ENCODE measurements at places on chromosomes 11 and 22.

DNA sequence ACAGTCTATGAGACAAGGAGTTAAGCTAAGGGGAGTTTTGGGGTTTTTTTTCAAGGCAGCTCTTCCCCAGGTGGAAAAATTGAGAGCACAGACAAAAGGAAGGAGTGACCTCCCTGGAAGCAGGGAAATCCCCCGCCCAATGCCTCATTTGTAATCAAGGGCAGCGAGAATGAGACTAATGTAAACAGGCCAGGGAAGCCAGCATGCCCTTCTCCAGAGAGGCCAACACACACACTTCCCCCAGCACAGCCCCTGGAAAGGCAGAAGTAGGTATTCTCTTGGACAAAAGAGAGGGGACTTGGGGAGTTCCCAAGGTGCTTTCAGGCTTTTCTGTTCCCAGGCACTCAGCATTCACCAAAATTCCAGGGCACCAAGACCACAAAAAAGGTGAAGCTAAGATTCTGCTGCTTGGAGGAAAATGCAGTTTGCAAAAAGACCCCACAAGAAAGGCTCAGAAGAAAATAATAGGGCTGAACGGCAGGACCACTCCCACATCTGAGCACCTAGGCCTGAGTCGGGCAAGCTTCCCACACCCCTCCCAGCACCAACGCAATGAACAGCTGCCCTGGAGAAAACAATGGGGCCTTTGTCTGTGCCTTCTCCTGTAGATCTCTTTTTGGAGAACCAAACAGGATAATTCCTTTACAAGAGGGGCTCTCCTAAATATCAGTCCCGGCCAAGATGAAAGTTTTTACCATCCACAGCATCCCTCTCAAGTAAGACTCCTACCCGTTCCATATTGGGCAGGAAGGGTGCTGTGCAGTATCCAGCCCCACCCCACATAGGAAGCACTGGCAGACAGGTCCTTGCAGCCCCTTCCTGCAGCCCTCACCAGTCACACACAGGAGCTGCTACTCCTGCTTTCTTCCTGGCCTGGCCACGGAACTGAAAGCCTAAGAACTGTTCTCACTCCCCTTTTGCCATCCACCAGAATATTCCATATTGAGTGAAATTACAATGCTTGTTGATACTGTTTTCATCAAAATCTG is 70.7 kb upstream of the AKIP1 start:
- DNase-seq = no peak

GRCh38 chr11:67496113-67496512 is 9.1 kb downstream of the PITPNM1 start:
- no peak for DNase-seq

DNA sequence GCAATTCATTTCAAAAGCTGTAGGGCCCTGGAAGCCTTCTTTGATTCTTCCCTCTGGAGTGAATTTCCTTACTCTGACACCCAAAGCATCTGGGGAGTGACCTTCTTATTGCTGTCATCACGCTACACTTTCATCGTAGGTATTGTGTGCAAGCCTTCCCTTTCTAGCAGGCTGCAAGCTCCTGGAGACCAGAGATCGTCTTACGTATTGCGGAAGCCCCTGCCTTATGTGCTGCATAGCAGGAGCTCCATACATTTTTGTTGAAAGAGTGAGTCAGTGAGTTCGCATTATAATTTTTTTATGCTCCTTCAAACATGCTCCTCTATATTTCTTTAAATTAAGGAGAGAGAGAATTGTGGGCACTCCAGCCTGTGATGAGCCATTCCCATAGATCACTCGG is 21.2 kb upstream of the TMEM218 start:
- no peak for DNase-seq

- no peak for DNase-seq
Observed at GRCh38 chr22:50523806-50524675, 1.4 kb downstream of the SCO2 start.

DNA sequence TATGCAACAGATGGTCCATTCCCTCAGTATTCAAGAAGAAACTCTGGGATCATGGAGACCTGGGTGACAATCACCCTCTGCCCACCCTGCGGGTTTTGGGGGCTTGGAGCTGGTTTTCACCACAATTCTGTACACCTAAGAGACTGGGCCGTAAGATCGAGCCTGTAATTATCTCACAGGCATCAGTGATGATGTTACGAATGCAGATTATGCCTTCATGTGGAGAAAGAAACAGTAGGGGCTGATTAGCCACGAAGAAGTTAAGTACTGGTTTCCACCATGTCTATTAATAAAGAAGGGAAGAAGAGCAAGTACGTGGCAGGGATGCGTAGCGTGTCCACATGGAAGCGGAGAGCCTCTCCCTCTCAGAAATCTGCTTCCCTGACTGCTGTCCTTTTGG is 5.3 kb upstream of the EFCAB6 start:
- DNase-seq = no peak

- no peak for DNase-seq
Observed at GRCh38 chr11:29135504-29135903, 881.3 kb downstream of the KCNA4 start.

DNA sequence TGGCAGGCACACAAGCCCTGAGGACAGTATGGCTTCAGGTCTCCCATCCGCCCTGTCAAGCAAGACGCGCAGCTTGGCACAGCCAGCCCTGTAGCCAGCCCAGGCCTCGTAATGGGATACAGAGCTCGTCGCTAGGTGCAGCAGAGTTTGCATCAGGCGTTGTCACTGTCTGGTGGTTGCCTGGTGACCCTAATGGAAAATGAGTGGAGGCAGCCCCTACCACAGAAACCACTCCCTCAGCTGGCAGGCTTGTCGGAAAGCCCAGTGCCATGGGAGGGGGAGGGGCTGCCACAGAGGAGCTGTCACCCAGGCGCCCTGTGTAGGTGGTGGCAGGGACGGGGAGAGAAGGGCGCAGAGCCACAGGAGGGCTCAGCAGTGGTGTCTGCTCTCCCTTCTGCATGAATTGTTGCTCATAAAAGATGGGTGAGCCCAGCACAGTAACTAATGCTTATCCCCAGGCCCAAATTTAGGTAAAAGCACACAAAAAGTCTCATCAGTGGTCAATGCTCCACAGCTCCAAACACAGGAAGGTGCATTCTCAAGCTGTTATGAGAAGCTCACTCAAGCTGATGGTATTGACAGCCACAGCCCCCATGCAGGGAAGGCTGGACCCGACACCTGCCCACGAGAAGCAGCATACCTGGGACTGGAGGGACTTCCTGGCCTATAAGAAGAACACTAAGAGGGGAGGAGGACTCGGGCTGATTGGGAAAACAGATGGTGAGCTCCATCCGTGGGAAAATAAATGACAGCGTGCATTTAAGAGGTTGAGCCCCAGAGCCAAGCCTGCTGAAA is 164.6 kb downstream of the ETS1 start:
- DNase-seq = peak; percentile 88

GRCh38 chr11:2447951-2448650 is 3.3 kb downstream of the KCNQ1 start:
- DNase-seq = no peak

DNA sequence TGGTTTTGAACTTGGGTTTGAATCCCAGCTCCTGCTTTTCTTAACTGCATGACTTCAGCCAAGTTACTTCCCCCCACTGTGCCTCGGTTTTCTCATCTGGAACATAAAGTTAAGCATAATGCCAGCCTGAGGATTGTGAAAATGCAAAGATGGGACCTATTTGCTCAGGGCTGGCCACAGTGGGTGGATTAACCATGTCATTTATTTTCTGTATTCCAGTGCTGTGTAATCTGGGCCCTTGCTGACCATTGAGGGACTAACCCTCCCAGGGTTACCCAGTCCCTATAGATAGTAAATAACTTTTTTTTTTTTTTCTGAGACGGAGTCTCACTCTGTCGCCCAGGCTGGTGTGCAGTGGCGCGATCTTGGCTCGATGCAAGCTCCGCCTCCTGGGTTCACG is 1.5 kb upstream of the VPREB3 start:
- DNase-seq = no peak

DNA sequence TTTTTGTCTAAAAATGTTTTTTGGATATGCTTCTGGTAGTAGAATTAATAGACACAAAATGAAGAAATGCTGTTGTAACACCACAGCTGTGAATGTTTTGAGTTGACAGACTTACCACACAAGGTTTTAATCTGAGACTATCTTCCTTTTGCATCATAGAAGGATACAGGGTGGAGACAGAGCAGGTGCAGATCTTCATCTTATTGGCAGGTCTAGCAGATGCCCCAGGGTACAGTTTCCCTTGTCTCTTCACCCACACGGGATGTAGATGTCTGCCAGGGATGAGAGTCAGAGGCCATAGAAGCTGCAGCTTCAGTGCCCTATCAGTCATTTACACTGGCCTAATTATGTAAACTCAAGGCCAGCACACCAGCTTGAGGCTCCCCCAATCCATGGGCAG is 985 bp downstream of the OOSP3 start:
- DNase-seq = no peak

- DNase-seq = no peak
Observed at GRCh38 chr22:27692243-27692642, 109.3 kb downstream of the MN1 start.

DNA sequence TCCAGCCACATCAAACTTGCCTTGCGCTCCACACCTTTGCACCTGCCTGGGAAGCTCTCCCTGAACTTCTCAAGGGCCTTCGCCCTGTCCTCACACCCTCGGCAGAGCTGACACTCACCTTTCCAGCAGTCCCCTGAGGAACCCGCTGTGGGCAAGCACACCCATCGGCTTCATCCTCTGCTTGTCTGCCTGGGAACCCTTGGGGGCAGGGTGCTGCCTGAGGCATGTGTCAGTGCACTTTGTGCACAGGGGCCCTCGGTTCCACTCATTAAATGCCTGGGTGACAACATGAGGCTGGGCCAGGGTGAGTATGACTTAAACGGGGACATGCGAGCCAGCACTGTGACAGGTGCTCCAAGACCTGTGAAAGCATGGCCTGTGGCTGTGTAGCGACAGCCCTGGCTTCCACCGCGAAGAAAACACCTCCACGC is 2.6 kb upstream of the LRFN4 start:
- no peak for DNase-seq

GRCh38 chr11:114297806-114298709 is 1.9 kb downstream of the NNMT start:
- DNase-seq = no peak

DNA sequence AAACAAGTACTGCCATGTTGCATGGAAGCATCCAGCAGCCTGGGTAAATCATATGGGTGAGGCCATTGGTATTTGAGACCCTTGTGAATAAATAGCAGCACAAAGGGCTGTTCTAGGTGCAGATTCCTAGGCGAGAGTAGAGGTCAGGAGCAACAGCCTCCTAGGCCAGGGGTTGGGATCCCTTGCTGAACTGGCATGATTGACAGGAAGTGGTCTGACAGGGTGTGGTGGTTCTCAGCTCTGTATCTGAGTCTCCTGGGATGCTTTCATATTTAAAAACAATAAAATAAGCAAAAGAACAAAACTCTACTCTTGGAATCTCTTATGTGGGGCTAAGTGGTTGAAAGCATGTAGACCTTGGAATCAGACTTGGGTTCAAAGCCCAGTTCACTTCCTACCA is 35.8 kb downstream of the INSC start:
- DNase-seq = no peak

- no peak for DNase-seq
Observed at GRCh38 chr11:116255321-116255953, 517.4 kb downstream of the BUD13 start.

GRCh38 chr11:62707277-62707861 is at the start of the genes BSCL2 and GNG3:
BSCL2 (minus strand) TSS chr11:62707424; CDS start chr11:62707195, 229 bp downstream.
GNG3 (plus strand) TSS chr11:62707676; CDS start chr11:62708296, 620 bp downstream.
- DNase-seq = no peak

DNA sequence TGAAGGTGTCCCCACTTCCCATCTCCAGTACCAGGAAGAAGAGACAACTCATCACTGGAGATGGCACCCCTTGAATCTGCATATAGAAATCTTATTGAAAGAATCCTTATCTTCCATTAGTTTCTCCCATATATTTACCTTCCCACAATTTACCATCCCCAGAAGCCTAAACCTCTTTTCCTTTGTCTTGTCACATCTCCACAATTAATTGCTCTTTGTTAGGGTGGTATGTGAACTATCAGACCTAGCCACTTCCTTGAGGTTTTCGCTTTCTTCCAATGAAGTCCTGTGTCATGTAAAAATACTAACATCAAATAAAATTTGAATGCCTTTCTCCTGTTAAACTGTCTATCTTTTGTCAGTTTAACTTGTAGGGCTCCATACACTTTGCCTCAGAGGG is 37.9 kb downstream of the FAM227A start:
- DNase-seq = no peak

DNA sequence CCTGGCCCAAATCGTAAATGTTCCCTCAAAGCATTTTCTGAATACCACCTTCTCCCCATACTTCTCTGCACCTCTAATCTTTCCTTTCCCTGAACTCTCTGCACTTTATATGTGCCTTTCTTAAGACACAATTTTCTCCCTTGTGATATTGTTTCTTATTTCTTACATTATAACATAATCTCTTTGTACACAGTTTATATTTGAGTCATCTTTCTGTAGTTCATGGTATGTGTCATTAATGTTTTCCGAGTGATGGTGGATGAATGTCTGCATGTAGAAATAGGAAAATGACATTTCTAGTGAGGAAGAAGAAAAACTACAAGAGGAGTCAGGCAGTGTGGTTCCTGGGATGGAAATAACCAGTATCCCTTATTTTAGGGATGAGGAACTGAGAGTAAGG is 5.5 kb downstream of the ACRV1 start:
- no peak for DNase-seq

DNA sequence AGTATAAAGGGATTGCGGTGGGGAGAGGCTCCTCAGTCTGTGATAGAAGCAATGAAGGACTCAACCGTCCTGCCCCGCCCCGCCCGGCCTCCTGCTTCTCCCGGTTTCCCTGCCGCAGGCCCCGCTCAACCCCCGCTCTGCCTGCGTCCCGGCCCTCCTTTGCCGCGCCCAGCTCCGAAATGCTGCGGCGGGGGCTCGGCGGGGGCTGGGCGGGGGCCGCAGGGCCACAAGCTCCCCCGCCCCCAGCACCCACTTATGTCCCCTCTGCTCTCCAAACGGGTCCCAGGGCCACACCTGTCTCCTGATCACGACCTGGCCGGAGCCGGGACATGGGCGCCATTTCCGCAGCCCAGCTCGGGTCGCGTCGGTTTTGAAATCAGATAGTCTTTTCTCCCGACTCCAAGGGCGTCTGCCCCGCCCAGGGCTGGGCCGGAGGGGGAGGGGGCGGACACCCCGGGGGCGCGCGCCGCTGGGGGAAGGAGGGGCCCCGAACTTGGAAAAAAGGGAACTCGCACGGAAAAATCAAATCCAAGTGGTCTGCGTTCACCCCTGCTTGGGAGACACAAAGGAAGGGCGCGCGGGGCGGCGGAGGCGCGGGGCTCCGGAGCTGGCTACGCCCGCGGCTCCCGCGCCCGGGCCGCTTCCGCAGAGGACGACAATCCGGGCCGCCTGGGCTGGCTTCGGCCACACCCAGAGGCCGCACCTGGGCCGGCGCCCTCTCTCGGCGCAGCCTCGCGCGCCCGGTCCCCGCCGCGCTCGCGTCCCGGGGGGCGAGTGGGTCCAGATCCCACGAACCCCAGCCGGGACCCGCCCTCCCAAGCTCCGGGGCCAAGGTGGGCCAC is 70.6 kb upstream of the EP300 start:
- peak; percentile 15 for DNase-seq
